AG09319 (cell line): ENCODE measurements at places on chromosomes 6 and 20.

DNA sequence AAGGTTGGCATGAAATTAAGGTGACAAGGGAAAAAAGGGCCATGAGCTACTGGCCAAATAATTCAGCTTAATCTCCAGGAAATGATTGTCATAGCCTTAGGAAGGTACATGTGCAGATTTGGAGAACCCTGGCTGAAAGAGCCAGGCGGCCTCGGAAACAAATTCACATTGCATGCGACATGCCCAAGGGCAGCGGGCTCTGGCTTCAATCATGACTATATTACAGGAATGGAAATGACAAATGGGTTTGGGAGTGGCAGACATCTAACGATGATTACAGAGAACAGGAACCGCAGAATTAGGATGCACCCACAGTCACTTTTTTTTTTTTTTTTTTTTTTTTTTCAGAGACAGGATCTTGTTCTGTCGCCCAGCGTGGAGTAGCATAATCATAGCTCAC lies 112.4 kb upstream of the SALL4 start:
- no peak for DNase-seq

- no peak for DNase-seq
Measured at GRCh38 chr6:43172104-43173007, 1.3 kb downstream of the SRF start.

DNA sequence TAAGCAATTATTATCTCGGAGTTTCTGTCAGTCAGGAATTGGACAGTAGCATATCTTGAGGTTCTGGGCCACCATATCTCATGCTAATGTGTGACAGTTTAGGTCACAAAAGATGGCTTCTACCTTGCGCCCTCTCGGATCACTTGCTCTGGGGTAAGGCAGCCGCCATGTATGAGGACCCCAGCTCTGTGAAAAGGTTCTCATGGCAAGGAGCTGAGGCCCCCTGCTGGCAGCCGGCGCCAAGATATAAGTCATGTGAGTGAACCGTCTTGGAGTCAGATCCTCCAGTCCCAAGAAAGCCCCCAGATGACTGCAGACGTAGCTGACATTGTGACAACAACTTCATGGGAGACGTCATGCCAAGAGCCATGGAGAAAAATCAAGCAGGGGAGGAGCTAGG lies 670.8 kb downstream of the KIF16B start:
- no peak for DNase-seq

GRCh38 chr6:89977808-89978748 lies 83.8 kb downstream of the GJA10 start:
- DNase-seq: no peak

DNA sequence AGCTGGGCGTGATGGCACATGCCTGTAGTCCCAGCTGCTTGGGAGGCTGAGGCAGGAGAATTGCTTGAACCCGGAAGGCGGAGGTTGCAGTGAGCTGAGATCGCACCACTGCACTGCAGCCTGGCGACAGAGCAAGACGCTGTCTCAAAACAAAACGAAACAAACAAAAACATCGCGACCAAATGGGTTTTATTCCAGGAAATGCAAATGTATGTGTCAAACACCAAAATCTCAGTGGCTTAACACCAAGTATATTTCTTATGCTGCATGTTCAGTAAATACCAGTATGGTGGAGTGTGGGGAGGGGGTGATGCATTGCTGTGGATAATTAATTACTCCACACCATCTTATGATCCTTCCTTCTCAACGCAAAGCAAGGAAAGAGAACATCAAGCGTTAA lies 28.1 kb downstream of the ACTR5 start:
- no peak for DNase-seq

- DNase-seq: no peak
Measured at GRCh38 chr20:24979036-24979960, 13.3 kb downstream of the APMAP start.

DNA sequence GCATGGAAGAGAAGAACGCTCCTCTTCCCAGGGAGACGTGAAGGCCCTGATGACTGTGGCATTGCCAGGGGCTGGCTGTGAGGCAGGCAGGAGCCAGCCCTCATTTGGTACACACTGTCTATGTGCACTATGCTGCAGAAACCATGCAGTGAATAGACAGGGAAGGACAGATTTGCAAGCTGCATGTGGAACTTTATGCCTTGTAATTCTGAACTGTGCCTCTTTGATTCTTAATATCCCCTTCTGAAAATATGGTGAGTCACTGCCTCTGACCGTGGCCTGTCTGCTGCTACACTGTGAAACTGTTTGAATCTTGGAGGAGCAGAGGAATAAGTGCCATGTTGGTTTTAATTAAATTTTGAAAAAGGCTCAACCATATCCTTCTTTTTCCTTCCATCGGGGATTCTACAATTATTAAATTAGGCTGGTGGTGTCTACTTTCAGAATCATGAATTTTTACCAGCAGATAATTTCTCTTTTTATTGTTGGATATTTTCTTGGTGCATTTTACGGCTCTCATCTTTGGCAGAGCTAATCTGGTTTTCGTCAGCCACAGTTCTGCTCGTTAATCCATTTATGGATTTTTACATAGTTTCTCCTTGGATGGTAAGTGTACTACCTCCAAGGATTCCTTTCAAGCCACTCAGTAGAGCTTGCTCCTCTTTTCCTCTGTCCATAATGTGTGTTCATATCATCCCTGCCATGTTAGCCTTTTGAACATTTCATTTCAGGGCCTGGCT lies 301.0 kb upstream of the SLC35B3 start:
- DNase-seq: no peak

DNA sequence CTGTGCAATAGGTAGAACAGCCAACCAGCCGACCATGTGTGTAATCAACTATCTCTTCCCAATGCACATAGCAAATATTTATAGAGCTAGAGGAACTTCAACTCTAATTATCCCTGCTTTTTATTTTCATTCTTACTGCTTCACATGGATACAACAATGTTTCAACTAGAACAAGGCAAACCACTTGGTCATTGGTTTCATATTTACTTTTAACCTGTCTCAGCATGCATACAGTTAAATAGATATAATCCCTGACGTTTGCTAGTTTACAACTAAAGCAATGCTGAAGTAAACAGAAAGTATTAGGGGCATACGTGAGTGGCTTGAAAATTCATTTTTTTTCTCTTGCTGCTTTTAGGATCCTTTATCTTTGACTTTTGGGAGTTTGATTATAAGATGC lies 318.5 kb upstream of the MAP3K7 start:
- no peak for DNase-seq

DNA sequence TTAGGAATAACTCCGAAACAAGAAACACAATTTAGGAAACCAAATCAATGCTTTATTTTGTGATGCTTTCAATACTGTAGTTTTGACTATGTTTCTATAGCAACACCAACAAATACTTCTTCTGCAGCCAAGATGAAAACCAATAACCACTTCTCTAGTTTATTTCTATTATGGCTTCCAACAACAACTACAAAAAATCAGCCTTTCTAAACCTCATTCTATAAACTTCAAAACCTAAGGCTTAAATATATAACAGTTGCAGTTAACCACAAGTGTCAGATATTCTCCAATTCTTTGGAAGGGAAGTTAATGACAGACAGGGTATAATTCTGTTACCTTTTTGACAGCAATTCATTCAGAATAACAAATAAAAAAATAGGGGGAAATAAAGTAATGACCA lies 80.9 kb downstream of the EPB41L2 start:
- DNase-seq: no peak

GRCh38 chr6:129440691-129441090 lies 269.3 kb downstream of the ARHGAP18 start:
- no peak for DNase-seq

DNA sequence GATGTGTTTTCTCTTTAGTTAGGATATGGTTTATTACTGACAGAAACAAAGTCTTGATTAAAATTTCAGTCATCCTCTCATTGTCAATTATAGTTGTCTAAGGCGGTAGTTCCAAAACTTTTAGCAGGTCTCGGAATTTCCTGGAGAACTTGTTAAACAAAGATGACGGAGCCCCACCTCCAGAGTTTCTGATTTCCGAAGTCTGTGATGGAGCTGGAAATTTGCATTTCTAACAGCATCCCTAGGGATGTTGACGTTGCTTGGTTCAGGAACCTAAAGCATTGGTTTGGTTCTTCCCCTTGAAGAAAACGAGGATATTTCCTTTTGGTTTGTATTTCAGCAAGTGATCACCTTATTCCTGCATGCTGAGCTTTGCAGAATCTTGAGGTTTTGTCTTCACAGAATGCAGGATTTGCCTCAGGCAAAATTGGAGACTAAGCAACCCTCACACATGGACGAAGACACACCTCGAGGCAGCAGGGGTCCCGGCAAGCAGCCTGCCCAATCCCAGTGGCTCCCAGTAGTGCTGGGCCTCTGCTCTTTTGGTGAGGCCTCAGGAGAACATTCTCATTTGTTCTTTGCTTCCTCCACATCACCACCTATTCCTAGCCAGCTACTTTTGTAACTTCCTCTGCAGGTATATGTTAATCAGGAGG lies 187.1 kb upstream of the PHACTR1 start:
- no peak for DNase-seq
